ENCODE measurements at places on chromosomes 5 and 9.

DNA sequence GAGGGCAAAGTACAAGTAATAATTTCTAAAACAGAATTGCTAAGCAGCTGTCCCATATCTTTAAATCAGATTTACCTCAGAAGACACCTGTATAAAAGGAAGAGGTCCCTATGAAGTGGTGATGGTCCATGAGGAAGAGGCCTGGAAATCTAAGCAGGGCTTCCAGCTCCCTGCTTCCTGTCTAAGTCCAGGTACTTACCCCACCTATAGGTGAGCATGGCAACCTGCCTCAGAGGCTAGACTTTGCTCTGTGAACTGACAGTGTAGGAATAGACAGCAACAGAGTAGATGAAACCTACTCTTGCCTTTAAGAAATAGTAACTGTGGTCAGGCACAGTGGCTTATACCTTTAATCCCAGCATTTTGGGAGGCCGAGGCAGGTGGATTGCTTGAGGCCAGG lies 55.8 kb upstream of the ARRDC3 start:
- no peaks in the 10 kb centered on the region for H3K27me3 ChIP-seq
- no peak for DNase-seq
- H3K36me3 ChIP-seq, result no peaks in the 10 kb centered on the region
- H3K4me1 ChIP-seq, result no peaks in the 10 kb centered on the region
- no peak overlapping the region for H3K27ac ChIP-seq

DNA sequence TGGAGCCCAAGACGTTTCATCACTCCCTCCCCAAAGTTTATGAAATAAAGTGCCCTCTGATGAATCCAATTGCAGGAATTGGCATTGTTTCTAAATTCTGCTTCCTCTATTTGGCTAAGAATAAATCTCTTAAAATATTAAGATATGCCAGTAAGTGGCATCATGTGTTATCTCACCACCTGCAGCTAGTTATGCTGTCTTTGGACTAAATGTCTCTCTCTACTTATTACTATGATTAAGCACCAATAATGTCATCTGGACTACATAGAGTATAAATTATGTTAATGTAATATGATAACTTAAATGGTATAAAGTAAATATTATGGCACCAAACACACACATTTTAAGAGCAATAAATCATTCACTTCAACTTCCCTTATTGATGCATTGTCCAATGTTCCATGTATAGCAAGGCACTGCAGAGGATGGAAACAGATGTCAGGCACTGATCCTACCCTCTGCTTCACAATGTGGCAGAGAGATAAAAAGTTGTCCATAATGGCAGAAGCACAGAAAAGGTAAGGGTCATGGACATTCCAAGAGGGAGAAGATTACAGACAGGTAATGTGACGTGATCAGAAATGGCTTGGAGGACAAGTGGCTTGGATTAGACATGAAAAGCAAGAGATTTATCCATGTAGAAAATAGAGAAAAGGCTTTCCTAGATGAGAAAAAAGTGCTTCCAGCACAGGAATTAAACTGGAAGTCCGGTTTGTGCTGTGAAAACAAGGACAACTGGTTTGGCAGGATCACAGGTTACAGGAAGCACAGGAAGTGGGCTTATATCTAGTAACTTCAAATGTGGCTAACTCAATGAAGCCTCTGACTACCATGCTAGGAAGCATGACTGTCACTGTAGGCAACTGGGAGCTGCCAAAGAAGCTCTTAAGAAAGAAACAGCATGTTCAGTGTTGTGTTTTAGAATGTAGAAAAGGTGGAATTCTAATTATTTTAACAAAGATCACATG lies 26.7 kb downstream of the MARCHF11 start:
- no peak for DNase-seq
- H3K36me3 ChIP-seq, result no peaks in the 10 kb centered on the region
- H3K27me3 ChIP-seq, result no peaks in the 10 kb centered on the region

- no peak overlapping the region for H3K27ac ChIP-seq
- no peaks in the 10 kb centered on the region for H3K36me3 ChIP-seq
- no peaks in the 10 kb centered on the region for H3K27me3 ChIP-seq
- DNase-seq, result no peak
- no peak overlapping the region for H3K4me3 ChIP-seq
- peaks cover 7% of the 10 kb centered on the region for H3K4me1 ChIP-seq
Measured at GRCh38 chr5:170920196-170920595, 58.4 kb downstream of the RANBP17 start.

GRCh38 chr5:174849426-174849825 lies 125.0 kb downstream of the MSX2 start:
- no peak for DNase-seq
- H3K36me3 ChIP-seq, result no peaks in the 10 kb centered on the region
- peaks cover 7% of the 10 kb centered on the region for H3K4me1 ChIP-seq
- H3K4me3 ChIP-seq, result no peak overlapping the region
- no peak overlapping the region for H3K27ac ChIP-seq

- no peak overlapping the region for H3K27ac ChIP-seq
- no peak for DNase-seq
- peak overlapping the region; percentile 56 for H3K4me3 ChIP-seq
- no peaks in the 10 kb centered on the region for H3K27me3 ChIP-seq
Measured at GRCh38 chr5:77776554-77777206, 541 bp upstream of the TBCA start.

DNA sequence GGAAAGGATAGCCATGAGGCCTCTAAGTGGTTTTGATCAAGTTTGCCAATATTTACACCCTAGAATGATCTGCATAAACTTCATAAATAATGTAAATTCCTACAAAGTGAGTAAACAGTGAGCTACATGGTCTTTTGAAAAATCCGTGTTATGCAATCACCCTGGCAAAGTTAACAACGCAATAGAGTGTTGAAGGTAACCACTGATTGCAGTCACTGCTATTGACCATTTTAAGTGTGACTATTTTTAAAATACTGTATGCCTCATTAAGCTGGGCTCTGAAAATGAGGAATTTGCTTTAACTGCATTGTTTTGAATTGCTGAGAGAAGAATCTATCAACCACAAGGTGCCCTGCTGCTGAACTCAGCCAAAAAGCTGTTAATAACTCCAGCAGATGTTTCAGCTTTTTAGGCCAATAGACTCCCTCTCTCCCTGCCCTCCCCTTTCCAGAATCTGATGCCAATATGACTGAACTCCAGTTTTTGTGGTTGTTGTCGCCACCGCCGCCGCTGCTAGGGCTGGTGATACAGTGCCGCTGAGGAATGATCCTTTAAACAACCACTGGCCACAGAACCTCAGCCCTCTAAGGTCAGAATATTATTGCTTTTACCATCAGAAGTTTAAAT lies 35.3 kb upstream of the SMARCA2 start:
- H3K27ac ChIP-seq, result no peak overlapping the region
- DNase-seq, result peak; percentile 88

- peaks cover 18% of the 10 kb centered on the region for H3K36me3 ChIP-seq
- H3K4me1 ChIP-seq, result peaks cover 23% of the 10 kb centered on the region
- no peak overlapping the region for H3K4me3 ChIP-seq
- no peak for DNase-seq
- H3K27me3 ChIP-seq, result no peaks in the 10 kb centered on the region
- no peak overlapping the region for H3K27ac ChIP-seq
Measured at GRCh38 chr5:1347571-1347970, 2.7 kb upstream of the CLPTM1L start.

GRCh38 chr9:16626577-16627130 lies 243.8 kb downstream of the BNC2 start:
- no peaks in the 10 kb centered on the region for H3K4me1 ChIP-seq
- DNase-seq, result no peak
- H3K27me3 ChIP-seq, result peaks cover 3% of the 10 kb centered on the region
- no peak overlapping the region for H3K27ac ChIP-seq
- no peak overlapping the region for H3K4me3 ChIP-seq
